ENCODE measurements at places on chromosomes 16 and 17. TPM values are rescaled to one million over a fixed set of nuclear protein-coding genes. Genes with fewer than 3 reads are reported as not detected.

DNA sequence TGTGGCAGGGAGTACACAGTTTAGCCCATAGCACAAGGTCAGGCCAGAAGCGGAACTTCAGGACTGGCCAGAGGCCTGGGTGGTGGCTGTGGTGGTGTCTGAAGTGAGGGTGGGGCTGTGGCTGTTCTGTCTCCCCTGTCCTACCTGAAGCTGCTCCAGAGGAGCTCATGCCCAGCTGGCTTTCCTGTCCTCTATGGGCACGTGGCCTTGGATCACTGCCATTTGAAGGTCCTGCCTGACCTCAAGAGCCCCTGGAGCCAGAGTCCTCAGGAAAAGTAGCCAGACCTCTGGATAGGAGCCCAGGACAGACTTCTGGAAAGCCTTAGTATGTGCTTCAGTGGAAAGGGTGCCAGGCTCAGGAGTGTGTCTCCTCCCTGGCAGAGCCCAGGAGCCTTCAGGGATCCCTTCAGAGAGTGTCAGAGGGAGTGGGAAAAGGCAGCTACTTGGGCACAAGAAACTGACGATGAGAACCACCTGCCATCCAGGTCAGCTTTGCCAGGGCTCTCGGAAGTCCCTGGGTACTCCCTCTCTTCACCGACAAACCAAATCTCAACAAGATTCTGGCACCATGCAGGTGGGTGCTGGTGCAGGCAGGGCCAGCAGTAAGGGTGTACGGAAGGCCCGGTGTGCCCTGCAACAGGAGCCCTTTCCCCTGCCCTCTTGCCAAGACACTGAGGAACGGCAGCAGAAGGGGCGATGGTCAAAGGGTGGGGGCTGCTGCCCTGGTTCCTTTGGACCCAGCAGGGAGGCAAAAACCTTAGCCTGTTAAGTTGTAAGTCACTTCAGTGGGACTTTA, 153.7 kb downstream of the NTN1 start:
- H3K36me3 ChIP-seq, result no peaks in the 10 kb centered on the region
- peak overlapping the region; percentile 12 for H3K27ac ChIP-seq
- no peaks in the 10 kb centered on the region for H3K27me3 ChIP-seq
- peaks cover 24% of the 10 kb centered on the region for H3K4me1 ChIP-seq
- H3K4me3 ChIP-seq, result no peak overlapping the region
- no peak for DNase-seq

GRCh38 chr17:71334048-71334751, 786.6 kb upstream of the SOX9 start:
- H3K4me3 ChIP-seq, result no peak overlapping the region
- no peaks in the 10 kb centered on the region for H3K27me3 ChIP-seq
- DNase-seq, result no peak
- H3K36me3 ChIP-seq, result no peaks in the 10 kb centered on the region
- no peak overlapping the region for H3K27ac ChIP-seq
- H3K4me1 ChIP-seq, result no peaks in the 10 kb centered on the region

GRCh38 chr16:49486400-49486799, 112.8 kb downstream of the C16orf78 start:
- no peak overlapping the region for H3K27ac ChIP-seq
- H3K4me3 ChIP-seq, result no peak overlapping the region
- H3K36me3 ChIP-seq, result no peaks in the 10 kb centered on the region
- DNase-seq, result no peak
- H3K4me1 ChIP-seq, result peaks cover 3% of the 10 kb centered on the region
- no peaks in the 10 kb centered on the region for H3K27me3 ChIP-seq

DNA sequence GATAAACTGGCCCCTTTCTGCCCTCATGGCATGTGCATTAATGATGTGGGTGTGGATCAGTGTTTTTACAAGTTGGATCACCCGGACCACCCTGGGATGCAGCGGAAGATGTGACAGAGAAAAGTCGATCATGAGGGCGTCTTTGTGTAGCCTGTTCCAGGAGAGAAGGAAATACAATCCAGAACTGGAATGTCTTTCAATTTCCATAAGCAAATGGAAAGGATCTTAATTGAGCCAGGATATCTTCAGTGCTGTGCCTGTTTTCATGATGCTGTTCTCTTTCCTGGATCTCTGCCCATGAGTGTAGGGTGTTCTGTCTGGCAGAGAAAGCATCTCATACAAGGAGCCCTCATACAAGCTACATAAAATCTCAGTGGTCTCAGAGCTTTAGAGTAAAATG, 481.4 kb downstream of the XYLT1 start:
- H3K4me3 ChIP-seq, result no peak overlapping the region
- DNase-seq, result no peak
- no peaks in the 10 kb centered on the region for H3K36me3 ChIP-seq
- no peaks in the 10 kb centered on the region for H3K27me3 ChIP-seq

CANT1 gene
- 41.0 TPM for total RNA-seq

SLFN12 gene
- 10.4 TPM for total RNA-seq

Measured in thoracic aorta (tissue), 2 donors.